ENCODE measurements at places on chromosomes 16 and 17.

- DNase-seq, result no peak
Measured at GRCh38 chr17:26963163-26963503, 330.8 kb upstream of the WSB1 start.

- DNase-seq, result no peak
Measured at GRCh38 chr16:24993722-24994686, 21.2 kb downstream of the ARHGAP17 start.

DNA sequence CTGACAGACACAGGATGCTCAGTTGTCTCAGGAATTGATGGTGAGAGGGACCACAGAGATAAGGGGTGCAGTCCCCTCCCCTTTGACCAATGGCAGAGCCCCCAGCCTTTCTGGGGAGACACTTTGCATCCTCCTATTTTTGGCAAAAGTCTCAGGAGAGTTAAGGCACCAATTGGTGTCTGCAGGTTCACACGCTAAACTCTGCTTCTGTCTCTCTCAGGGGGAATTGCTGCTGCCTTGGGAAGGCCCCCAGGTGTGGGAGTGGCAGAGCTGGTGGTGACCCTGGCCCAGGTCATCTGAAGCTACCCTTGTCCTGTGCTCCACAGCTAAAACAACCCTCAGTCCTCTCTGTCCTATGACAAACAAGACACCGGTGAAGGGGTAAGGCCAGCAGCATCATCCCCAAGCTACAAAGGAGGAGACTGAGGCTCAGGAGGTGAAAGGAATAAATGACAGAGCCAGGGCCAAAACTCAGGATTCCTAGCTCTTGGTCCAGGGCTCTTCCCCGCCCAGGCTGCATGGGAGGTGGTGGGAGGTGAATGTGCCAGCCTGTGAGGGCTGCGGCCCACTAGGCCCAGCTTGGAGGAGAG is 20.3 kb downstream of the OSBPL7 start:
- DNase-seq, result no peak

GRCh38 chr17:55318081-55318480 is 53.3 kb downstream of the HLF start:
- DNase-seq, result no peak

- no peak for DNase-seq
Measured at GRCh38 chr16:54424043-54424451, 137.5 kb upstream of the IRX3 start.

- DNase-seq, result peak; percentile 82
Measured at GRCh38 chr16:11356573-11357331, 11.5 kb downstream of the RMI2 start.

- no peak for DNase-seq
Measured at GRCh38 chr16:49750341-49751000, 105.4 kb downstream of the ZNF423 start.

- DNase-seq, result peak; percentile 54
Measured at GRCh38 chr17:61750656-61751055, 112.7 kb downstream of the BRIP1 start.

GRCh38 chr16:49639739-49640431 is 216.0 kb downstream of the ZNF423 start:
- DNase-seq, result no peak

DNA sequence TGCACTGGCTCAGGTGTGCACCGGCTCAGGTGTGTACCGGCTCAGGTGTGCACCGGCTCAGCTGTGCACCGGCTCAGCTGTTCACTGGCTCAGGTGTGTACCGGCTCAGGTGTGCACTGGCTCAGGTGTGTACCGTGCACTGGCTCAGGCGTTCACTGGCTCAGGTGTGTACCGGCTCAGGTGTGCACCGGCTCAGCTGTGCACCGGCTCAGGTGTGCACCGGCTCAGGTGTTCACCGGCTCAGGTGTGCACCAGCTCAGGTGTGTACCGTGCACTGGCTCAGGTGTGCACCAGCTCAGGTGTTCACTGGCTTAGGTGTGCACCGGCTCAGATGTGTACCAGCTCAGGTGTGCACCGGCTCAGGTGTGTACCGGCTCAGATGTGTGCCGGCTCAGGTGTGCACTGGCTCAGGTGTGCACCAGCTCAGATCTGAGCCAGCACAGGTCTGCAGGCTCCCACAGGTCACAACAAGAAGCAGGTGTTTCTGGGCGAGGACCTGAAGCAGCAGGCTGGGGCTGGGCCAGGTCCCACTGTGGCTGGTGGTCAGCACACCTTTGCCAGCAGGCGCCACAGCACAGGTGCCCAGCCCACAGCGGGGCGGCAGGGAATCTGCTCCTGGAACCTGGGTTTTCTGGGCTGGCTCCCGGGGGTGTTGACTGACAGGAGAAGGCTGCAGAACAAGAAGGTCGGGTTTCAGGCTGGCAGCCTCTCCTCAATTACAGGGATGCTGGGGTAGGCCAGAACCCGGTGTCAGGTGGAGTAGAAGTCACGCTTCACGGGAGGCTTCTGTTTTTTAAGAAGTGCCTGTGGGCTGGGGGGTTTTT is 17.2 kb downstream of the METRNL start:
- DNase-seq, result no peak

GRCh38 chr17:80815151-80815681 is 176.4 kb upstream of the CHMP6 start:
- no peak for DNase-seq

DNA sequence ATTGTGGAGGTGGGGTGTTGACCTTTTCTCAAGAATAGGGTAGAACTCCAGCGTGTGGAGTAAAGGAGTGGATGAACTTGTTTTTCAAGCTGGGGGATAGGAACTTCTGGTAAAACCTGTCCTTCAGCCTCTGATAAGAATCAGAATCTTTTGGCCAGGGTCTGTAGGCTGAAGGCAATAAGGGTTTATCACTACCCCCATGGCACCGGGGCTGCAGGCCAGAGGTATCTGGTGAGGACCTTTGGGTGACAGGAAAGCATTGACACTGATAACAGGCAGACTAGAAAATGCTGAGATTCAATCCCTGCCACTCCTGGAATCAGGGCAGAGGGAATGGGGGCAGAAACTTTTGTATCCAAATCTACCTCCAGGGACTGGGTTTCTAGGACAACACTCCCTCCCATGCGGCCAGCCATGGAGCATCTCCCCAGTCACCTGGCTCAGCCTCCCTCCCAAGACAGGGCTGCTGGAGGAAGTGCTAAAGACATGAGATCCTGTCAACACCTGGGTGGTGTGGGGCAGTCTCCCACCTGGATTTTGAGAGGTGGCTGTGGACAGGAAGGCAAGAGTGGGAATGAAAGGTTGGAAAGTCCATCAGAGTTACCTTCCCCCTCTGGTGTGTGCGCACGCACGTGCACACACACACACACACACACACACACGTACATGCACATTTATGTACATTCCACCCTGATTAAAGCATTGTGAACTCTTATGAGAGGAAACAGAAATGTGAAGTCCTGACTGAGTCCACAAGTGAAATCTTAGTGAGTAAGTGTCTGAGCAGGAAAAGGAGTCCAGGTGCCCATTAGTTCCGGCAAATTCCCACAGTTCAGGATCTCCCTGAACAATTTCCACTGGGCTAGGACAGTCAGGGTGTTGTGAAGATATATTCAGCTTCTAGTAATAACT is 53.1 kb upstream of the MARCHF10 start:
- DNase-seq, result no peak
